Cardiac muscle cell (in vitro differentiated cells and primary cell): ENCODE measurements at places on chromosomes 1 and 21. TPM values are rescaled to one million over a fixed set of nuclear protein-coding genes. Genes with fewer than 3 reads are reported as not detected.
A peak's percentile ranks its signal among the peaks of the same experiment; 100 is the strongest.

DNA sequence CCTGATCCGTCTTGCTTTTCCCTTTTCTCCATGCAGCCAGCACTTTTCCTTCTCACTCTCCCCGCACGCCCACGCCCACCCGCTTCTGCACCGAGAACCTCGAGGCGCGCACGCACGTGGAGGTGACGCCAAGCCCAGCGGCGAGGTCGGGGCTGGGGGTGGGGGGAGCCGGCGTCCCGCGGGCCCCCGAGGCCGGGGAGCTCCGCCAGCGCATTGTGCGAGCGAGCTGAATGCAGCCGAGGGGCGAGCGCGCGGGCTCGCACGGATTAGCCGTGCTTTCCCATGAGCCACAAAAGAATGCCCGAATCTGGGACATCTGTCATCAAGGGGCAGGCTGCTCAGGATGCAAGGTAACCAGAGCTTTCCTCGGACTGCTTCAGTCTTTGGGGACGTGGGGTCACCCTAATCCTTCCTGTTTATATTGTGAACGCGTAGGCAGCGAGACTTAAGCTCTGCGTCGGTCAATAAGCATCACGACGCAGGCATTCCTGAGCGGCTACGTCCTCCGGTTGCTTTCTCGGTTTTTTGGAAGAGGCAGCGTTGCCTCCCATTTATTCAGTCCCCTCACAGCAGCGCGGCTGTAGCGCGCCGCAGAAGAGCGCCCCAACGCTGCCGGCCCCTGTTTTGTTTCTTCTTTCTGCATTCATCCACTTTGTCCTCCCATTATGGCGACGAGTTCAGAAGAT is 67.3 kb upstream of the AKT3 start:
- H3K4me1 ChIP-seq, result peaks cover 3% of the 10 kb centered on the region
- no peak overlapping the region for H3K27ac ChIP-seq
- H3K36me3 ChIP-seq, result no peaks in the 10 kb centered on the region
- peak overlapping the region; percentile 27 for H3K4me3 ChIP-seq
- H3K27me3 ChIP-seq, result peaks cover 47% of the 10 kb centered on the region

DNA sequence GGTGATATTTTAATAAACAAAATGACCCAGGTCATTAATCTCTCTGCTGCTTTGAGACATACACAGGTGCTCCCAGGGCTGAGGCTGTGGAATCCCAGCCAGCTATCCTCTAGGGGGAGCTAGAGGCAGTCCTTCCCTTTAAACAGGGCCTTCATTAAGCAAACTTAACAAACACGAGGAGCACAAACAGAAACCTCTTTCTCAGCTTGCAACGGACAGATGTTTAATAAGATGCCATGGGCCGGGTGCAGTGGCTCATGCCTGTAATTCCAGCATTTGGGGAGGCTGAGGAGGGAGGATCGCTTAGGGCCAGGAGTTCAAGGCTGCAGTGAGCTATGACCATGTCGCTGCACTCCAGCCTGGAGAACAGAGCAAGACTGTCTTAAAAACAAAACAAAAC is 106.7 kb downstream of the HIVEP3 start:
- no peaks in the 10 kb centered on the region for H3K36me3 ChIP-seq
- DNase-seq, result peak; percentile 68
- no peak overlapping the region for H3K4me3 ChIP-seq
- H3K27me3 ChIP-seq, result no peaks in the 10 kb centered on the region
- no peaks in the 10 kb centered on the region for H3K4me1 ChIP-seq

- H3K27ac ChIP-seq, result no peak overlapping the region
- peaks cover 5% of the 10 kb centered on the region for H3K4me1 ChIP-seq
- DNase-seq, result no peak
- H3K27me3 ChIP-seq, result peaks cover 3% of the 10 kb centered on the region
- H3K4me3 ChIP-seq, result no peak overlapping the region
- H3K36me3 ChIP-seq, result no peaks in the 10 kb centered on the region
Measured at GRCh38 chr1:174040387-174040786, 18.2 kb upstream of the RC3H1 start.

GRCh38 chr1:83573776-83574175 is 425.2 kb downstream of the TTLL7 start:
- no peak overlapping the region for H3K27ac ChIP-seq
- DNase-seq, result no peak
- no peaks in the 10 kb centered on the region for H3K4me1 ChIP-seq

PRDM16 gene
- polyA plus RNA-seq, result 40.8 and 41.8 TPM in 2 replicates

SUSD4 gene
- 31.4 and 31.6 TPM in 2 replicates for polyA plus RNA-seq

TACSTD2 gene
- polyA plus RNA-seq, result 0.05 TPM in 1 of 2 replicates, not detected in the other
